Effector CD8-positive, alpha-beta T cell (primary cell): ENCODE measurements at places on chromosomes 16 and 17.
A peak's percentile ranks its signal among the peaks of the same experiment; 100 is the strongest.

DNA sequence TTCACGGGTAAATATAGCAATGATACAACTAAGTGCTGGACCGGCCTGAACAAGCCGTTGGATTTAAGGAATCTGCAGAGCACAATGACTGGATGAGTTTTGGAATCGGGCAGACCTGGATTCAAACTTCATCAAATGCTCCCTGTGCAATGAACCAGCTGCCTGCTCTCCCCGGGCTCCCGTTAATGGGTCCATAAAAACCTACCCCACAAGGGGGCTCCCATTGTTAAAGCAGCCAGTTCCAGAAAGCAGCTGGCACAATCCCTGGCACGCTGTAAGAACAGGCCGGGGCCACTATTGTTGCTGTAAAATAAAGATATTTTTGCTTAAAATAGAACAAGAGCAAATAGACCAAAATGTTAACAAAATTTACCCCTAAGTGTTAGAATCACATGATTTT lies 131.9 kb downstream of the C16orf95 start:
- DNase-seq = no peak

DNA sequence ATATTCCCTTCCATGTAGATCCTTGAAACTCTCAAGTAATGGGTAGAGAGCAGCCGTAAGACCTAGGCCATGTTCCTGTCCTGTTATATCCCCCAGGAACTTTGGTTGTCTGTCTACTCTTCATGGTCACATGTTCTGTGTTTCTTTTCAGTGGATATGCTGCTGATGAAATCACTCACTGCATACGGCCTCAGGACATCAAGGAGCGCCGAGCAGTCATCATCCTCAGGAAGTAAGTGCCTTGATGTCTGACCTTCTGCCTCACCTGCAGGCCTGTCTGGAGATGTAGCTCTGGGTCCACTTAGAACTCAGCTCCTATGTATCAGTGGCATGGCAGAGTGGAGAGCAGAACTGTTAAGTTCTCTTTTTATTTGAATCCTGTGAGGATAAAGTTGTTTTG lies 11.2 kb downstream of the ALKBH5 start:
- no peak for DNase-seq

DNA sequence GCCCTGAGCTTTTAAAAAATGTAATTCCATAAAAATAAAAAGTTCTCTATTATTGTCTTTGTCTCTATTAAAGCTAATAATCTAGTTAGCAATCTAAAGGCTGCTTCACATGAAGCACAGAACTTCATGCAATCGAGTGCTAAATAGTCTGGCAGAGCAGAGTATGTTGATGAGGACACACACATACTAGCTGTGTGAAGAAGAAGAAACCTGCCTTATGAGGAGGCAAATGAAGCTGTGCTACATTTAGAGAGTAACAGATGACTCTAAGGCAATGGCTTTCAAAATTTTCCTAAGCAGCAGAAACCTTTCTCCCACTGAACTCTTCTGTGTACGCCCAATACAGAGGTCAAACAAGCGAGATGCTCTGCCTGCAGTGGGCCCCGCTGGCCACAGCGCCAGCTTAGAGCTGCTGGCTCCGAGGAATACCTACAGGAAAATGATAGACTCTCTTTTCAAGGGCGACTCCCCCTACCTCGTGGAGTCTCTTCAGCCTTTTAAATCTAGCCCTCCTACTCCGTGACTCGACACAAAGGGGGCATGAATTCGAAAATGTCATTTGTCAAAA lies 39.2 kb downstream of the GNA13 start:
- no peak for DNase-seq

DNA sequence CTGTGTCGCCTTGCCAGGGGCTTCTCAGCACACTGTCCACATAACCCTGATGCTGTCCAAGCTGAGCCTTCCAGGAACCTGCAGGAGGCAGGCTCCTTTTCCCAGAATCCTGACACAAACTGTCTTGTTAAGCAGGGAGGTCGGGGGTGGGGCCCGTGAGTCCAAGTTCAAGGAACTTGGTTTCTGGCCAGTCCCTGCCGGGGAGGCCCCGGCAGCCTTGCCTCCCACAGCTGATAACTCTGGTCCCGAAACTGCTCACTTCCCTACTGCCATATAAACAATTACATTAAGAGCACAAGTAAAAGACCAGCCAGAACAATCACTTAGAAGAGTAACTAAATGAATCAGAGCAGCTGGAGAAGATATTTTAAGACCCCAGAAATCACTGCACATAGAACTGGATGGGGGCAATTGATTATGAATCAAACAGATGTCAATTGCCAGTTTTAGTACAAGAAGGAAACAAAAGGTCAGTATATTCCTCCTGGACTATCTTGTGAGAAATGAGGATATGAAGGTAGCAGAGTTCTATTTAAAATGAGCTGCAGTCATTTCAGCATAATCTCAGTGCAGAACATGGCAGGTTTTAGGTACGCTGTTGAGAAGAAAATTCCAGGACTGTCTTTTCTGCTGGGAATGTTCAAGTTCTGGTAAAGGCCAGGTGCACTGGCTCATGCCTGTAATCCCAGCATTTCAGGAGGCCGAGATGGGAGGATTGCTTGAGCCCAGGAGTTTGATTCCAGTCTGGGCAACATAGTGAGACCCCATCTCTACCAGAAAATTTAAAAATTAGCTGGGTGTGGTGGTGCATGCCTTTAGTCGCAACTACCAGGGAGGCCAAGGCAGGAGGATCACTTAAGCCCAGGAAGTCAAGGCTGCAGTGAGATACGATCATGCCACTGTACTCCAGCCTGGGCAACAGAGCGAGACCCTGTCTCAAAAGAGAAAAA lies 169.8 kb downstream of the PITPNC1 start:
- DNase-seq = no peak

DNA sequence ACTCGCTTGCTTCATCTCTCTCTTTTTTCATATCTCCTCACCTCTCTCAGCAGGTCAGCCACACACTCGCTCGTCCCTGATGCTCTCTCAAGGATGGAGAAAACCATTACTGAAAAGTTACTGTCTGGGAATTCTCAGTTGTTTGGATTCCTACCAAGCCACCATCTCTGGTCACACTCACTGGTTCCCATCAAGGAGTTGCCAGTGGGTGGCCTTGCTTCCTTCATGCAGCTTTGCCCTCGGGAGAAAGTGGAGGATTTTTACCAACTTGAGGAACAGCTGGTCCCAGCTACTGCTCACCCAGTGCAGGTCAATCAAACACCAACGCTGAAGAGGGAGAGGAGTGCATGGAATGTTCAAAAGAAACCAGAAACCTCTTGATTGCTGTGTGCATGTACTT lies 25.3 kb downstream of the MEOX1 start:
- no peak for DNase-seq

- DNase-seq = peak; percentile 69
Measured at GRCh38 chr17:980406-981291, 1.1 kb upstream of the NXN start.

DNA sequence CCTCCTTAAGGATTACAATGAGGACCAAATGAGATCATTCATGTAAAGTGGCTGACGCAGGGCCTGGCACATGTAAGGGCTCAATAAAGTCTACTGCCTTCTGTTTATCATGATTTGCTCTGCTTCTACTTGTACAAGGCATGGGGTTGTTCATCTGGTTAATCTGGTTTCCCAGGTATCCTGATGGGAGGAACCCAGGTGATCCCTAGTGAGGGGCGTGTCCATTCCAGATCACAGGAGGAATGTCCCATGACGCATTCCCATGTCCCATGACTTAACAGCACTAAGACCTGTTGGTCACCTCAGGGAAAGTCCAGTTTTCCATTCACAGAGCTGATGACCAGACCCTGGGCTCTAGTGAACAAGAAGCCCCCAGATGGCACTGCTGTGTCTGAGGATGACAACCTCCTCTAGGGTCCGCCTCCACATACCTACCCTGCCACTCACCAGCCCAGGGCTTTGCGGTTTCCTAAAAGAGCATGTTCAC lies 11.5 kb upstream of the TPPP3 start:
- no peak for DNase-seq

- DNase-seq = no peak
Measured at GRCh38 chr17:42153919-42154742, 658 bp downstream of the RAB5C start.

- no peak for DNase-seq
Measured at GRCh38 chr16:70665806-70666735, 19.7 kb downstream of the IL34 start.

DNA sequence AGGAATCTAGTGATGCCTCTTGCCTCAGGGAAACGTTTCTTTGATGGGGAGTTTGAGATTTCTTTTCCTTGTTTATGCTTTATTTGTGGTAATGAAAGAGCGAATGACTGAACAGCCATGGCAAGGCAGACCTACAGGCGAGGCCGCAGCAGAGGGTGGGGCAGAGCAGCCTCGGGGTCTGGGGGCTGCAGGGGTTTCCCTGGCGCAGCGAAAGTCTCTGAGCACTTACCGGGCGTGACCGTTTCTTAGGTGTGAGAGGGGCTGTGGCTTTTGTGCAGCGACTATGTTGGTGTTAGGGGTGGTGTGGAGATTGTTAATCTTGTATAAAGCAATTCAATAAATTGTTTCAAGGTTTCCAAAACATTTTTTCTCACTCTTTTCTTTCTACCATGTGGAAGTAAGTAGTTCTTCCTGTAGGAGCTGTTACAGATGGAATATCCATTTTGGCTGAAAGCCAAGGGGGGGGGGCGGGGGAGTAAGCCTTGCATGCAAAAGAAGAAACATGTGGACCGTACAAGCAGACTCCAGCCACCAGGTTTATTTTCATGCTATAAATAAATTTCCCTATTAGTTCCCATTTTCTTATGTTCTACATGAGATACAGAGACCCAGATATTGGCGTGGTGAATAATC lies 34.8 kb downstream of the UBN1 start:
- DNase-seq = no peak

- DNase-seq = no peak
Measured at GRCh38 chr16:20020083-20020482, 53.6 kb downstream of the GPR139 start.

GRCh38 chr17:41256291-41256685 lies 1.1 kb downstream of the KRTAP9-9 start:
- no peak for DNase-seq

DNA sequence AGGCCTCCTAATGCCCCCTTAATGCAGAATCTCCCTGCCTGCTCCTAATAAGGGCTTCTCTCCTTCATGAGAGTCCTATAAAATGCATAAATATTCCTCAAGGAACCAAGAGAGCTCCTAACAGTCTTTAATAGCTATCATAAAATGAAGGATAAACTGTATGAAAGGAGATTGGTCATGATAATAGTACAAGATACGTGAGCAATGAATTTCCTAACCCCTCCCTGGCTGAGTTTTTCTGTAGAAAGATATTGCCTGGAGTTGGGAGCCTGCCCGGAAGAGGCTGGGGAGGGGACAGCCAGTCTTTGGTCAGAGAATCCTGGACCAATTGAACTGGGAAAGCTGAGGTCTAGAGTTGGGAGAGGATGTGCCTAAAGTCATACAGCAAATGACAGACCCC lies 321.9 kb upstream of the CDH5 start:
- no peak for DNase-seq

DNA sequence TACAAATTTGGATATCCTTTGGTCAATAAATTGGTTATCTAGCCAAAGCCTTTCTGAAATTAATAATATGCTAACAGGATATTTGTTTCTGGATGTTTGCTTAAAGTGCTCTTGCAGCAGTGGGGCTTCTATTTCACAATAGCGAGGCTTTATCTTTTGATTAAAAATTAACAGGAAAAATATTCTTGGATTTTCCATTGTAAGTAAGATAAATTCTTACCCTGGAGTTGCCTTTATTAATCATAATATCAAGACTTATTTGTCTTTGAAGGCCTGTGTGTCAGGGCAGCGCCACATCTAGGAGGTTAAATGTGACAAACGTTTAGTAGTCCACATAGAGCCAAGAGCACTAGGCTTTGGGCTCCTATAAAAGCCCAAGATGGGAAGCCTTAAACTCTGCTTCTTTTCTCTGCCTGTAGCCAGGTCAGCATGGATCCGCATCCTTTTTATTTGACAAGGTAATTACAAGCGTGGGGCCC lies 5.3 kb downstream of the TMEM97 start:
- DNase-seq = no peak

DNA sequence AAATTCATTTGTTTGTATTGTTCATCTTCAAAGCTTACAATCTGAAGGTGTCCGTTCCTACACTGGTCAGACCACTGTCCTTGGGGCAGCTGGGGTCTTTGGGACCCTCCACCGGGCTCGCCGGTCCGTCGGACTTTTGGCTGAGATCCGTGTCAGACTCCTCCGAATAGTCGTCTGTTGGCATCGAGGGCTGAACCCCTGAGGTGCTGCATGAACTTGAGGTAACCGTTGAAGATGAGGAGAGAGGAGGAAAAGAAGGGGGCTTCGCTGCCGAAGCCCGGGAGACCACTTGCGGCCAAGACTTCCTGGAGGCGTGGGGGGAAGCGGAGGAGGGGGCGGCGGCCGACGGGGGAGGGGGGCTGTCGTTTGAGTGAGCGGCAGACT lies 260.8 kb downstream of the ZFHX3 start:
- no peak for DNase-seq

GRCh38 chr17:4247971-4248388 lies 15.8 kb downstream of the ANKFY1 start:
- DNase-seq = no peak

- no peak for DNase-seq
Measured at GRCh38 chr16:48194828-48195556, 39.2 kb upstream of the ABCC12 start.

DNA sequence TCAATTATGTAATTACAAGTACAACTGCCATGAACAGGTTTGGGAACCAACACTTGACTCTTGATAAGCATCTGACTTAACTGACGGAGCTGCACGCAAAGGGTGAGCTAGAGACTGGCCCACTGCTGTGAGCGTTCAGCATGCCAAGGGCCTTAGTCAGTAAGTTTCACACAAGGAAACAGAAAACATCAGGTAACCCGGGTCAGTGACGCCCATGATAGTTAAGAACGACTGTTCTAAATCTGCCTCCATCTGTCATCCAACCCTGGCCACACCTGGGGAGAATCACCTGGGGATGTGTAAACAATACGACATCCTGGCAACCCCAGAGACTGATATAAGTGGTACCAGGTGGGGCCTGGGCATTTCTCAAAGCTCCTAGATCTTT lies 12.3 kb downstream of the SMIM5 start:
- DNase-seq = no peak

GRCh38 chr17:73043686-73044581 lies 48.6 kb downstream of the SLC39A11 start:
- no peak for DNase-seq

GRCh38 chr17:65954148-65954449 lies 237.8 kb downstream of the CEP112 start:
- DNase-seq = no peak

DNA sequence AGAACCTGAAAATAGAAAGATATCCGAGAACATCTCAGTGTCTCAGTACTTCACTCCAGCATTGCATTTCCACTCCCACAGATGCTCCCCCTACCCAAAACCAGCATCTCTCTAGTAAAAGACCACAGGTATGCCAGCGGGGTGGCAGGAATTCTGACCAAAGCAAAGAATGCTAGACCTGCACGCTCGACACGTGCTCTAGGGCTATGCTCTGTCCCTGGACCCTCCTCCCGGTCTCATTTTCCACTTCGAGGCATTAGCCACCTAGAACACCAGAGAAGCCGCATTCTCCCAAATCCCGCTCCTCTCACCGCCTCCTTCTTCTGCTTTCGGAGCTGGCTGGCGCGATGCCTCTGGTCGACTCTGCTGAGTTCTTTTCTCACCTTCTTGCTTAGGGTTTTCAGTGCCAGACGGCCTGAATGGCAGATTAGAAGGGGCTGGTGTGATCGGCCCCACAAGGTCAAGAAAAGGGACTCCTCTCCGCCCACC lies 487 bp downstream of the TSR1 start:
- no peak for DNase-seq

- DNase-seq = no peak
Measured at GRCh38 chr16:16158741-16159374, 64.4 kb downstream of the ABCC6 start.
